ENCODE measurements at places on chromosomes 7 and 10. TPM values are rescaled to one million over a fixed set of nuclear protein-coding genes. Genes with fewer than 3 reads are reported as not detected.

DNA sequence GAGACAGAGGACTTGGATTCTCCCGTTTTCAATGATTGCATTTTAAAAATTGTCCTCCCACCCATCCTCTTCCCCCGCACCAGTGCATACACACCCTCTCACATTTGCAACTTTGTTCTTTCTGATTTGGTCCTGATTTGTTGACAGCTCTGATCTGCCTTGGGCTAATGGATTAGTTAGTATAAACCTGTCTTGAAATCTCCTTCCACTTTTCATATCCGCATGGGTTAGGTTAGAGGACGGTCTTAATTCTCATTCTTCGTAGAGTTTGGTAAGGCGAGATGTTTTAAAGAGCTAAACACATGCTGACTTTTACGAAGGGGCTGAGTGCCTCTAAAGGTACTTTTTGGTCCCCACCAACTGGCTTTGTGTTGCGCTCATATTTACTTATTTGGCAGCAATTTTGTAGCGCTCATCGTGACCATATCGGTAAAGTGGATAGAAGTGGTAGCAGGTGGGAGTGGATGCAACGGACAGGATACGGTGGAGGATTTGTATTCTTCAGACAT, 1.1 kb downstream of the AHR start:
- no peaks in the 10 kb centered on the region for H3K27me3 ChIP-seq
- peak overlapping the region; percentile 92 for H3K4me3 ChIP-seq
- peak overlapping the region; percentile 94 for H3K27ac ChIP-seq
- H3K4me1 ChIP-seq: peaks cover 22% of the 10 kb centered on the region
- H3K36me3 ChIP-seq: peaks cover 11% of the 10 kb centered on the region

The ADRA2A gene
- total RNA-seq: not detected

The PRSS37 gene
- total RNA-seq: not detected

The KIF20B gene
- 48.7 TPM for total RNA-seq

- DNase-seq: no peak
- H3K4me3 ChIP-seq: no peak overlapping the region
- H3K36me3 ChIP-seq: peaks cover 3% of the 10 kb centered on the region
- peak overlapping the region; percentile 63 for H3K27ac ChIP-seq
- no peaks in the 10 kb centered on the region for H3K4me1 ChIP-seq
- peaks cover 6% of the 10 kb centered on the region for H3K27me3 ChIP-seq
These were observed 8.0 kb upstream of the PWWP2B start for GRCh38 chr10:132388891-132389432.

DNA sequence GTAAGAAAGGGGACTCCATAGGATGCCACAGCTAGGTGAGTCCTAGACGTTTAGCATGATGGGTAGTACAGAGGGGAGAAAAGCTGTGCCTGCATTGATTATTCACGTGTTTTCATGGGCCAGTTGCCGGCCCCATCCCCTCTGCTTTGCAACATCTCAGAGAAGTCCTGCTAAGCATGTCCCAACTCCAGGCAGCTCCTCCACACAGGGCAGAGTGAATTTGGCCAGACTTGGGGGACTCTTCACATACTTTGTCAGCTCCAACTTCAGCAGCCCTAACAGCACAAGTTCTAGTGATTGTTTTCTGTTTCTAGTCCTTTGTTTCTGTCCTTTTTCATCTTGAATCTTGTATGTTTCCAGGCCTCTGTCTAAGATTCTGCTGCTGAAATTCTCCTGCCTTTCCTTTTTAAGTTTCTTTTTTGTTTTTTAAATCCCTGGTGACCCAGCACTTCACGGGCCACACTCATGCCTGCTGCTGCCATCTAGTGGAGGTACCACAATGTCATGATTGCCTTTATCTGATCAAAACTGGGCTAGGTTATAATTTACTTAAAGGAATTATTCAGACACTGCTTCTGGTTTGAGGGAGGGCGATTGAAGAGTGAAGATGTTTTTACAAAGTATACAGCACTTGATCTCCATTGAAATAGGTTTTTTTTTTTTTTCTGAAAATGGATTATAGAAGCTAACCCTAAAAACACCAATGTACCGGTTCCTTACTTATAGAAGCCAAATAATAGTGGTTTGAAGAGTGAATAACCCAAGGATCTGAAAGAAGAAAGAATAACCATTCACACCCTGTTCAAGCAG, 276.9 kb downstream of the CSTF2T start:
- H3K36me3 ChIP-seq: no peaks in the 10 kb centered on the region
- H3K4me1 ChIP-seq: no peaks in the 10 kb centered on the region
- no peak overlapping the region for H3K27ac ChIP-seq
- no peak overlapping the region for H3K4me3 ChIP-seq

DNA sequence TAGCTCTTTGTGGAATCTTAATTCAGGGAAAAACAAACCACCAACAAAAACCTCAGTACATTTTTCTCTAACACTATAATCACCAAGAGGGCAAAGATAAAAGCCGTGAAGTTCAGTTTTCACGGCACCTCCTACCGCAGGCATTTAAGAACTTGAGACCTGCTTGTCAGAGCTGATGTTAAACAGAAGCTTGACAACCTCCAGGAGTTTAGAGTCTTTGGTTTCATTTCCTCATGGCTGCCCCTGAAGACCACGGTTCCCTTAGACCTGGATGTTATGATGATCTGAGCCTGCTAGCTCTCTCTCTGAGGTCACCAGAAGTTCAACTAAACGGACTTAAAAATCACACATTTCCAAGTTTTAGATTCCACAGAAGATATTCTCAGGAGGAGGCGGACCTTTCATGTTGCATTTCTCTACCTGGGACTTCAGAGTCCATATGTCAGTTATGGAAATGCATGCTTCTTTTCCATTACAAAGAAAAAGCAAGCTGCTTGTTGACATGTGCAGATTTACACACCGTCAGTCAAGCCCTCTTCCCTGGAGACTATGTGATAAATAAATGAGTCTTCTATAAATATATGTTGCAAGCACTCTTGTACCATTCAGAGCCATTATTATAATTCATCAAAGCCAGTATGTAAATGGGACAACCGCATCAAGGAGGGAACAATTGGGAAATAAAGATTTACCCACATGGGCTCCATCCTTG, 258.0 kb downstream of the GFRA1 start:
- H3K4me1 ChIP-seq: no peaks in the 10 kb centered on the region
- H3K27me3 ChIP-seq: no peaks in the 10 kb centered on the region
- no peaks in the 10 kb centered on the region for H3K36me3 ChIP-seq
- H3K27ac ChIP-seq: no peak overlapping the region

The CAV2 gene
- not detected for total RNA-seq

DNA sequence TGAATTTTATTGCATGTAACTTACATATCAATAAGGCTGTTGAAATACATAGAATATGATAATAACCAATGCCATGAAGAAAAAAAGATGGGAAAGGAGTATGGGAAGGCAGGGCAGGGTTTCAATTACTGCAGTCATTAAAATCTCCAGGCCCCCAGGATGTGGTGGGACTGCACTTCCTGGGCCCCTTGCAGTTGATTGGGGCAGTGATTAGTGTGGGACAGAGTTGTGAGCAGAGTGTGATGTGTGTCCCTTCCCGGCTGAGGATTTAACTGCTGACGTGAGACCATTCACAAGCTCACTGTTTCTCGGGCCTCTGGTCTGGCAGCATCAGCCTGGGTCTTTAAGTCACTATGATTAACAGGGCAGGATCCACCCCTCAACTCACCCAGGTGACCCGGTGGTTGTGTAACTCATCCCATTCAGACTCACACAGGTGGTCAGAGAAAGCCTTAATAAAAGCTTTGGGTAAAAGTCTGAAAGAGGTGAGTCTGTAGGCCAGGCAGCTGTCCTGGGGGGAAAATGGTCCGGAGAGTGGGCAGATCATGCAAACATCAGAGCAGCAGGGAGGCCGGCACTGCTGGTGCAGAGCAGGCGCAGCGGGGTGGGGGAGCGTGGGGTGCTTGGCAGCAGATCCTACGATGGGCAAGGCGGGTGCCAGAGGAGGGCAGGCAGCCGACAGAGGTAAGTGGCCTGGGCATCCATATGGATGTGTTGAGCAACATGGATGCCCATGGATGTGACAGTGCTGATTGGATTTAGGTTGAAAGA, 36.3 kb upstream of the WDFY4 start:
- H3K27ac ChIP-seq: no peak overlapping the region
- peaks cover 36% of the 10 kb centered on the region for H3K27me3 ChIP-seq
- H3K36me3 ChIP-seq: no peaks in the 10 kb centered on the region
- H3K4me1 ChIP-seq: no peaks in the 10 kb centered on the region

- no peaks in the 10 kb centered on the region for H3K4me1 ChIP-seq
- no peak for DNase-seq
- peaks cover 89% of the 10 kb centered on the region for H3K27me3 ChIP-seq
These were observed 10.4 kb downstream of the PAX2 start for GRCh38 chr10:100755821-100756220.

GRCh38 chr7:3754493-3755341, 453.7 kb downstream of the SDK1 start:
- H3K4me1 ChIP-seq: no peaks in the 10 kb centered on the region
- no peaks in the 10 kb centered on the region for H3K36me3 ChIP-seq
- H3K27me3 ChIP-seq: no peaks in the 10 kb centered on the region
- no peak overlapping the region for H3K4me3 ChIP-seq
- no peak overlapping the region for H3K27ac ChIP-seq
- DNase-seq: no peak

- peaks cover 22% of the 10 kb centered on the region for H3K4me1 ChIP-seq
- H3K4me3 ChIP-seq: no peak overlapping the region
- peaks cover 6% of the 10 kb centered on the region for H3K27me3 ChIP-seq
- H3K36me3 ChIP-seq: peaks cover 4% of the 10 kb centered on the region
- H3K27ac ChIP-seq: no peak overlapping the region
- DNase-seq: no peak
These were observed 197.3 kb upstream of the PLXNA4 start for GRCh38 chr7:132773527-132773956.

- H3K27me3 ChIP-seq: no peaks in the 10 kb centered on the region
- no peak overlapping the region for H3K4me3 ChIP-seq
- no peaks in the 10 kb centered on the region for H3K4me1 ChIP-seq
- DNase-seq: no peak
- H3K27ac ChIP-seq: no peak overlapping the region
These were observed 23.9 kb downstream of the CACNB2 start for GRCh38 chr10:18164093-18164492.

GRCh38 chr7:77415823-77416620, at the start of gene GSAP:
TSS of gene GSAP (minus strand) at chr7:77416349. CDS start at chr7:77416321, 28 bp downstream.
- H3K27ac ChIP-seq: peak within 1 kb of the TSS; percentile 58
- no peaks in the 10 kb centered on the region for H3K36me3 ChIP-seq
- peaks cover 20% of the 10 kb centered on the region for H3K4me1 ChIP-seq
- DNase-seq: peak; percentile 38
- H3K4me3 ChIP-seq: peak within 1 kb of the TSS; percentile 50

The ZNF804B gene
- total RNA-seq: not detected

The LRIT1 gene
- total RNA-seq: not detected

GRCh38 chr7:82050792-82051191, 280.9 kb upstream of the HGF start:
- no peak for DNase-seq
- H3K4me1 ChIP-seq: no peaks in the 10 kb centered on the region
- H3K4me3 ChIP-seq: no peak overlapping the region

The NEUROD6 gene
- total RNA-seq: not detected

GRCh38 chr7:104943502-104944343, 70.3 kb upstream of the KMT2E start:
- peaks cover 2% of the 10 kb centered on the region for H3K27me3 ChIP-seq
- peak overlapping the region; percentile 100 for H3K27ac ChIP-seq
- H3K36me3 ChIP-seq: peaks cover 41% of the 10 kb centered on the region
- peak overlapping the region; percentile 96 for H3K4me3 ChIP-seq
- DNase-seq: peak; percentile 70
- H3K4me1 ChIP-seq: peaks cover 72% of the 10 kb centered on the region

The TMEM213 gene
- total RNA-seq: not detected

DNA sequence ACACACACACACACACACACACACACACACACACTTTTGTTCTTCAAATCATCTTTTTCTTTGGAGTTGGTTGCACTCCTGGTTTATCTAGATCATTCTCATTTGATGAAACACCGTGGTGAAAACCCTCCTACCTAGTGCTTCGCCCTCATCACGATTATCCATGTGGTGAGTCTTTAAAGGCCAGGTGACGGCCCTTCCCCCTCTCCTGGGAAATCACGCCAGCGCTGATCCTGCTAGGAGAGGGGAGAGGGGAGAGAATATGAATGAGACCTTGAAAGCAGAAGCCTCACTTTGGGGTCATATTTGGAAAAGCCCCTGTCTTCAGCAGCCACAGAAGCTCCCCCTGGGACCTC, 103.9 kb upstream of the LRRC4 start:
- peaks cover 14% of the 10 kb centered on the region for H3K4me1 ChIP-seq
- H3K27me3 ChIP-seq: peaks cover 55% of the 10 kb centered on the region
- peak overlapping the region; percentile 6 for H3K27ac ChIP-seq
- peak overlapping the region; percentile 62 for H3K4me3 ChIP-seq
- H3K36me3 ChIP-seq: no peaks in the 10 kb centered on the region

DNA sequence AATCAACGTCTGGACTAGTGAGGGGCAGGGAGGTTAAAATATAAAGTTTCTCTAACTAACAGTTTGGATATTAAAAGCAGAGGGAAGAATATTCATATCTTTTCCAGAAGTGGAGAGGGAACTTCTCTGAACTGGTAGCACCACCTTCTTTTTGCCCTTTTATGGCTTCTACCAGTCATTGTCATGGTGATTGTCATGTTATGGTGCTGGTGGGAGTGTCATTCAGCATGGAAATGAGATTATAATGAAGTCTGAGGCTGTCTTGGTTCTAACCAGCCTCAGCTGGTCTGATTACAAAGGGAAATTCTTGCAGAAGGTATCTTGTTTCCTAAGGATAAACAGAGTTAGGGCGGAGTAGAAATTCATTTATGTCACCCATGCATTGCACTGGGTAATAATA, 523.8 kb downstream of the ZWINT start:
- no peak for DNase-seq
- H3K36me3 ChIP-seq: no peaks in the 10 kb centered on the region
- no peak overlapping the region for H3K4me3 ChIP-seq
- no peak overlapping the region for H3K27ac ChIP-seq

GRCh38 chr7:121388950-121389349, 7.2 kb downstream of the FAM3C start:
- peak overlapping the region; percentile 2 for H3K4me3 ChIP-seq
- H3K36me3 ChIP-seq: peaks cover 63% of the 10 kb centered on the region
- DNase-seq: no peak
- no peaks in the 10 kb centered on the region for H3K27me3 ChIP-seq

- H3K36me3 ChIP-seq: no peaks in the 10 kb centered on the region
- H3K4me1 ChIP-seq: no peaks in the 10 kb centered on the region
- H3K4me3 ChIP-seq: no peak overlapping the region
- no peak for DNase-seq
These were observed 49.0 kb downstream of the RPS24 start for GRCh38 chr10:78082636-78083035.

The CYP3A5 gene
- not detected for total RNA-seq

GRCh38 chr7:167976-168791, 24.2 kb upstream of the FAM20C start:
- no peaks in the 10 kb centered on the region for H3K4me1 ChIP-seq
- no peak overlapping the region for H3K27ac ChIP-seq
- no peaks in the 10 kb centered on the region for H3K36me3 ChIP-seq

- no peaks in the 10 kb centered on the region for H3K36me3 ChIP-seq
- H3K4me3 ChIP-seq: no peak overlapping the region
- H3K27me3 ChIP-seq: no peaks in the 10 kb centered on the region
- DNase-seq: no peak
- no peak overlapping the region for H3K27ac ChIP-seq
These were observed 281.1 kb downstream of the ELFN1 start for GRCh38 chr7:1951159-1951536.
